ENCODE measurements at places on chromosomes 4 and X.

GRCh38 chr4:41757521-41758156 lies 9.1 kb upstream of the PHOX2B start:
- no peak for DNase-seq

DNA sequence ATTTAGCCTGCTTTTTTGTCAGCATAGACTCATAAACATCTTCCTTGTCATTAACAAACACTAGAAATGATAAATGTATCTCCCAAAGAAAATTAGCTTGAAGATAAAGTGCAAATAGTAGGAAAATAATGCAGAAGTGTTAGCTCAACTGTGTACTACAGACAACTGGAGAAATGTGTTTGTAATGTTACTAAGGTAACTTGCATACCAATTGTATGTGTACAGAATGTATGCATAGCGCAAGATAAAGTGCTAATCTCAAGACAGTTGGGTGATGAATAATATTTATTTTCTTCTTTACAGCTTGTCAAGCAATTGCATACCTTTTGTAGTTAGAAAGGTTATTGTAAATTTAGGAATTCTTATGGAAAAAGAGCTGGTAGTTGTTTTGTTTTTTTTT lies 22.1 kb downstream of the FMR1 start:
- DNase-seq: no peak

DNA sequence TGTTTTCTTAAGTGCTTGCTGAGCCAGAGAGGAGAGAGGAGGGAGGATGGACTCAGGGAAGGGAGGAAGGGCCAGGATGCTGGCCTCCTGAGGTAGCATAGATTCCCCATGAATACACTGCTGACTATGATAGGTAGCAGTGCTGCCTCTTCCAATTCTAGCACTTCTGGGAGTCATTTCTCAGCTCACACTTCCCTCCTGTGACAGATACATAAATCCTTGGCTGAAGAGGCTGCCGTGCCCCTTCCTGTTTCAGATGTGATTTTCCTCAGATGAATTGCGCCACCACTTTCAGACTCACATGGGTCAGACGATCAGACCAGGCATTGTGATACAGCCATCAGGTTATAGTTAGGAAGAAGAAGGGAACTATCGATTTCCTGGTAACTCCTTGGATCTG lies 22.4 kb downstream of the TSC22D3 start:
- no peak for DNase-seq

GRCh38 chr4:140789759-140790158 lies 33.6 kb upstream of the TBC1D9 start:
- no peak for DNase-seq

- DNase-seq: no peak
These were observed 4.7 kb upstream of the ITGB1BP2 start for GRCh38 chrX:71296806-71297205.

DNA sequence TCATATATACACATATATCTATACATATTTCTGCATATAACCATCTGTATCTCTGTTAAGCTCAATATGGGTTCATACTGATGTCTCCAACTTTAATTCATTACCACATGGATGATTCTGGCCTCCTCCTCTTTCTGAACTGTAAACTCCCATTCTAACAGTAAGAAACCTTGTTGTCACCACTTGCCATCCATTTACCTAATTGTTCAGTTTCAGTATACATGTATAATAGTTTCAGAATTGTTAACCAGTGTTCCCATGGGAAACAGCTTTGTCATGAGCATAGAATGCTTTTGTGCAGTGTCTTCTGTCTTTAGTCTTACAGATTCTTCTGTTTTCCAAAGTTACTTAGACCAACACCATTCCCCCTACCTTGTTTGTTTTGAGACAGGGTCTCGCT lies 35.9 kb downstream of the SLC9A6 start:
- no peak for DNase-seq

- no peak for DNase-seq
These were observed 111.8 kb downstream of the TRAPPC11 start for GRCh38 chr4:183770906-183771305.

GRCh38 chr4:22515145-22515887 lies 550 bp downstream of the ADGRA3 start:
- no peak for DNase-seq

- no peak for DNase-seq
These were observed 208.7 kb downstream of the SOWAHB start for GRCh38 chr4:76689145-76689817.

GRCh38 chr4:73127839-73128453 lies 58.4 kb upstream of the COX18 start:
- DNase-seq: peak; percentile 13

GRCh38 chrX:21985332-21985777 lies 44.8 kb downstream of the SMS start:
- peak; percentile 70 for DNase-seq

DNA sequence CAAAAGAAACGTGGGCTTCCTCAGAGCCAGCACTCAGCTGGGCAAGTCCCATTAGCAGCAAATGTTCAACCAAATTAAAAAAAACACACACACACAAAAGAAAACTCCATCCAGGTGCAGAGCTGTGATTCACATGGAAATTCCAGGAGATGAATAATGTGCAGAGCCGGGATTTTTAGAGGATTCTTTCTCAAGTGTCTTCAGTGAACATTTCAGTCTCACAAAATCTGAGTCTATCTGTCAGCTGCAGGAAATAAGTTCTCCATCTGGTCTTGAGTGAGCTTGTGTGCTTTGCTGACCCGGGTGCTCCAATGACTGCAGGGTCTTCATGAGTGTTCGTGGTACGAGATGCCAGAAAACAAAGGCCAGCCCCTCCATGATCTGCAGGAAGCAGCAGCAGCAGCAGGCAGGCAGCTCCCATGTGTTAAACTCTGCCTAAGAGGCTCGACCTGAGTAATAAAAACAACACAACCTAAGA lies 44.3 kb downstream of the RASGEF1B start:
- no peak for DNase-seq

DNA sequence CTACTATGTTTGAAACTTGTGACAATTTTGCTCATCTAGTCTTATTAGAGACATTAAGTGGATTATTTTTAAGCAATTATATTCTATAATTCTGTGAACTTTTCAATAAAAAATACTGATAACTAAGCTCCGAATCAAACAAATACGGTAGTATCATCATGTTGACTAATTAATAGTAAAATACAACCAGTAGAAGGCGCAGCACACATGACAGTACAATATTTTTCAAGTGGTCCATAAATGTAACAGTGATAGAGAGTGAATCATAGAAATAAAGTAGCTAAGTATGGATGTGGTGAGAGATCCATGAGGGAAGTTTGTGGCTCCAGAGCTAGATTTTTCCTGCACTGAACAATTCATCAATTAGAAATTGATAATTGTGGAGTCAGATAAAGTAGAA lies 666.2 kb downstream of the KCTD8 start:
- DNase-seq: no peak

GRCh38 chr4:1082215-1083182 lies 30.9 kb downstream of the RNF212 start:
- no peak for DNase-seq

DNA sequence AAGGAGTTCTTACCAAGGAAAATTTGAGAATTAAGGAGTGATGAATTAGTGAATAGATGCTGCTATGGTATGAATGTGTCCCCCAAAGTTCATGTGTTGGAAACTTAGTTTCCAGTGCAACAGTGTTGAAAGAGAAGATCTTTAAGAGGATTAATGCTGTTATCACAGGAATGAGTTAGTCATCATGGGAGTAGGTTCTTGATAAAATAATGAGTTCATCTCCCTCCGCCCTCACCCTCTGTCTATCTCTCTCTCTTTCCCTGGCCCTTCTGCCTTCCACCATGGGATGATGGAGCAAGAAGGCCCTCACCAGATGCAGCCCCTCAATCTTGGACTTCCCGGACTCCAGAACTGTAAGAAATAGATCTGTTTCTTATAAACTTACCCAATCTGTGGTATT lies 38.3 kb upstream of the KLHL8 start:
- no peak for DNase-seq

- DNase-seq: no peak
These were observed 22.1 kb downstream of the UBE2K start for GRCh38 chr4:39719804-39720580.

DNA sequence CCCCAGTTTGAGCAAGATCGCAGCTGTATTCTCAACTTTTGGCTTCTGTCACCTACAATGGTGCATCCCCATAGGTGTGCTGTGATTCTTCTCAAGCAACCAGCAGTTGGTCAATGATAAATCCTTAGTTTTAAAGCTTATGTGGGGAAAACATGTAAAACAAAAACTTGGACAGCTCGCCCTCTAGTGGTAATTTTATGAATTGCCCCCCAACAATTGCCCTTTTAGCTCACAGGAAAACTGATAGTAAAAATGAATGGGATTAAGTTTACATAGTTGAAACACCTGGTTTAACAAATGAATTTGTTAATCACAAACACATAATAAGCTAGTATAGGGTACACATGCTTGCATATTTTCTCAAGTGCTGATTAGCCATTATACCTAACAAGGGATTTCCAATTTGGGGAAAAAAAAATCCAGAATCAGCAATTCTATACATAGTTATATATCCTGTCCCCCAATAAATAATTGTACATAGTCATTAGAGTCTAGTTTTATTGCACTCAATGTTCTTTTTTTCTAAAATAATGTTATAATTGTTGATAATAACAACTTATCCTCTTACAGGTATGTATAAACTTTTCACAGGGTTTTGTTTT lies 30.1 kb downstream of the TEX13A start:
- peak; percentile 2 for DNase-seq

DNA sequence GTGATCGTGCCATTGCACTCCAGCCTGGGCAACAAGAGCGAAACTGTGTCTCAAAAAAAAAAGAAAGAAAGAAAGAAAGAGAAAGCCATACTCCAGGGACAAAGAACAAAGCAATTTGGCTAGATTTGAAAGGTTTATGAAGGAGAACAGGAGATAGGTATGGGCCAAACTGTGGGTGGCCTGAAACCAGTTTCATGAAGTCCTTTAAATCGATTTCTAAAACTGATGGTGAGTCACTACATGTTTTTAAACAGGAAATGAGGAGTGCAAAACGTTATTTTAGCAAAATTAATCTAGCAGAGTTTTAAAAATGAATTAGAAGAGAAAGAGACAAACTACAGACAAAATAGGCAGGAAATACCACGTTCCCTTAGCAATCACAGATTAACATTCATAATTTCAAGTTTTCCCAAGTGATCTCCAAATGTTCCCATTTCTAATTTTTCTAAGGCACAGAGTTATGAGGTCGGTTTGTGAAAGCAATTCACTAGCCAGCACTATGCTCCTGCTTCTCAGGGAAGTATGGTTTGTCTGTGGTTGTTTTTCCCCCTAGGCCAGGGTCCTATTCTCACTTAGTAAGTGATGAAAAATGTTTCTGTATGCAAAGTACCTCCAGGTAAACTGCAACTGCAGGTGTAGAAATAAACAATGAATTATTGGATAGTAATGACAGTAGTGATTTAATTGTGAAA lies 190.6 kb downstream of the PPP3CA start:
- DNase-seq: no peak

GRCh38 chr4:10082459-10083272 lies 33.9 kb downstream of the WDR1 start:
- DNase-seq: no peak

- no peak for DNase-seq
These were observed 6.6 kb upstream of the PPM1K start for GRCh38 chr4:88291003-88291402.

Measured in CD4-positive, alpha-beta T cell treated with Interleukin-15 for 4 hours (primary cell).